Naive thymus-derived CD8-positive, alpha-beta T cell (primary cell): ENCODE measurements at places on chromosomes 13 and 19. TPM values are rescaled to one million over a fixed set of nuclear protein-coding genes. Genes with fewer than 3 reads are reported as not detected.

DNA sequence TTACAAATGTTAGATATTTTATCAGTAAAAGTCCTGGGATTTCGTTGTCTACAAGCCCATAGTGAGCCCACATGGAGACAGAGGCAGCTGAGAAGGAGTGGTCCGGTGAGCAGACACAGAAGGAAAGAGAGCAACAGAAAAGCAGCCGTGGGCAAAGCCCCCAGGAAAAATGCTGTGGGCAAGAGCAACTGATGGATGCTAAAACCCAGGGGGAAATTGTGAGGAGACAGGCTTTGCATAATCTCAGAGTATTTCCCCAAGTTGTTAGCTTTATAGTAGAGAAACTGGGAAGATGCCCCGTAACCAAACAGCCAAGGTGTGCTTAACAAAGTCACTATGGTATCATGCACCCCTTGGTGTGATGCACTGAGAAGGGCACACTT is 35.1 kb downstream of the GJA3 start:
- peaks cover 8% of the 10 kb centered on the region for H3K4me1 ChIP-seq
- H3K36me3 ChIP-seq, result no peaks in the 10 kb centered on the region
- peak overlapping the region; percentile 4 for H3K4me3 ChIP-seq
- no peak for DNase-seq
- peaks cover 19% of the 10 kb centered on the region for H3K27me3 ChIP-seq

- peaks cover 44% of the 10 kb centered on the region for H3K27me3 ChIP-seq
- DNase-seq, result no peak
- H3K27ac ChIP-seq, result no peak overlapping the region
- H3K36me3 ChIP-seq, result no peaks in the 10 kb centered on the region
- H3K4me3 ChIP-seq, result no peak overlapping the region
These were observed 13.3 kb upstream of the LAIR2 start for GRCh38 chr19:54489341-54489740.

GRCh38 chr13:80473695-80474094 is 132.8 kb upstream of the SPRY2 start:
- no peaks in the 10 kb centered on the region for H3K4me1 ChIP-seq
- H3K4me3 ChIP-seq, result no peak overlapping the region
- H3K27me3 ChIP-seq, result no peaks in the 10 kb centered on the region
- no peak overlapping the region for H3K27ac ChIP-seq
- no peak for DNase-seq
- H3K36me3 ChIP-seq, result no peaks in the 10 kb centered on the region

FAAP24 gene
- total RNA-seq, result 2.0 TPM

PALM3 gene
- total RNA-seq, result not detected

DNA sequence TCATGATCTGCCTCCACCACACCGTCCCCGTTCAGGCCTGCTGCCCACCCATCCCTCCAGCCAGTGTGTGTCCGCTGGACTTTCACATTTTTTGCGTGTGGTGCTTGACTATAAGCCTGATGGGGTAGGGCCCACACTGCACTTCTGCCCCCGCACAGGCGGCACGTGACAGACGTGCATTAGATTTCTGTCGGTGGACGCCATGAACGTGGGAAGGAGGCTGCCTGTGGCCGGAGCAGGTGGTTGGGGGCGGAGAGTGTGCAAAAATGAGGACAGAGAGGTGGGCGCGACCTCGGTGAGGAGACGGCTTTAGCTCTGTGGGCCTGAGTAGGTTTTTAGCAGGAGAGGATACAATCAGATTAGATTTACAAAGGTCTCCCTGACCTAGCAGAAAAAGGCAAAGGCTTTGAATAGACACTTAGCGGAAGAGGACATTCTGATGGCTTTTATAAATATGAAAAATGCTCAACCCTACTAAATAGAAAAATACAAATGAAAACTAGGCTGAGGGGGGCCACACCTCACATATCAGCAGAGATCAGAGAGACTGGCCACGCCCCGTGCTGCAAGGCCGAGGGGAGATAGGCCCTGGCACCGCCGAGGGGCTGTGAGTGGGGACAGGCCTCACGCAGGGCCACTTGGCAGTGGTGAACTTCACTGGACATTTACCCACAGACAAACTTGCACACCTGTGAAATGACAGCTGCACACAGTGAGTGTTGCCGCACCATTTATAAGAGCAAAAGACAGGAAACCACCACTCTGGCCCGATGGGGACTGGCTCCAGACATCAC is 25.4 kb downstream of the PAK4 start:
- H3K27ac ChIP-seq, result no peak overlapping the region
- no peaks in the 10 kb centered on the region for H3K36me3 ChIP-seq
- no peaks in the 10 kb centered on the region for H3K27me3 ChIP-seq

DNA sequence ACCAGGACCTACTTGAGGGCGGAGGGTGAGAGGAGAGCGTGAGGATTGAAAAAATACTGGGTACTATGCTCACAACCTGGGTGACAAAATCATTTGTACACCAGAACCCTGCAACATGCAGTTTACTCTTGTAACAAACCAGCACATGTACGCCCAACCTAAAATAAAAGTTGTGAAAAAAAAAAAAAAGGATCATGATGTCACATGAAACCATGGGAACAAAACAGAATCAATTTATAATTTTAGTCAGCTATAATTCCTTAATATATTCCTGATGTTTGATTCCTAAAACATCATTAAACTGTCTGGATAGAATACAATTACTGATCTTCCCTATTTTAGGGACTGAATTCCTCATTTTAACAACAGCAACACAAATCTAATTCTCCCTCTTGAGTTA is 160.6 kb upstream of the SPRY2 start:
- no peak overlapping the region for H3K4me3 ChIP-seq
- no peak for DNase-seq
- no peaks in the 10 kb centered on the region for H3K4me1 ChIP-seq
- no peaks in the 10 kb centered on the region for H3K27me3 ChIP-seq

DNA sequence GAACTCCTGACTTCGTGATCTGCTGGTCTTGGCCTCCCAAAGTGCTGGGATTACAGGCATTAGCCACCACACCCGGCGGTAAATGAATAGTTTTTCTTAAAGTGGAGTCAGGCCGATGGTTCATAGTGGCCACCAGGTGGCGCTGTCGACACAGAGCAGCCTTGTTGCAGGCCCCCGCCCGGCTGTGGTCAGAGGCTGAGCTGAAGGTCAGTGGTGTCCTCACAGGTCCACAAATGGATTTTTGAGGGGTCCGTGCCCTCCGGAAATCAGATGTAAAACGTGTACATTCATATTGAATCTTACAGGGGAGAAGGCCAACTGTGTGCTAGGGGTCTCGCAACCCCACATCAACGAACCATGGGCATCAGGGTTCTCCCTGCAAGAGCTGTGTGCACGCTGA is 13.4 kb upstream of the WDR18 start:
- DNase-seq, result no peak
- H3K27me3 ChIP-seq, result no peaks in the 10 kb centered on the region
- no peaks in the 10 kb centered on the region for H3K4me1 ChIP-seq
- no peak overlapping the region for H3K4me3 ChIP-seq

DNA sequence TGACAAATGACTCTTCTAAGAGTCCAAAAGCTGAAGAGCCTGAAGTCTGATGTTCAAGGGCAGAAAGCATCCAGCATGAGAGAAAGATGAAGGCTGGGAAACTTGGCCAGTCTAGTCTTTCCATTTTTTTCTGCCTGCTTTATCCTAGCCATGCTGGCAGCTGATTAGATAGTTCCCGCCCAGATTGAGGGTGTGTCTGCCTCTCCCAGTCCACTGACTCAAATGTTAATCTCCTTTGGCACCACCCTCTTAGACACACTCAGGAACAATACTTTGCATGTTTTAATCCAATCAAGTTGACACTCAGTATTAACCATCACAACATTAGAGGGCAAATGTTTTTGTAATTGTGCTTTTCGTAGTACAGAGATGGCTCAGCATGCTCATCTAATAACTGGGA is 267.5 kb upstream of the KLHL1 start:
- no peak for DNase-seq
- no peaks in the 10 kb centered on the region for H3K36me3 ChIP-seq
- no peak overlapping the region for H3K27ac ChIP-seq
- no peaks in the 10 kb centered on the region for H3K27me3 ChIP-seq
- H3K4me3 ChIP-seq, result no peak overlapping the region
- no peaks in the 10 kb centered on the region for H3K4me1 ChIP-seq

DNA sequence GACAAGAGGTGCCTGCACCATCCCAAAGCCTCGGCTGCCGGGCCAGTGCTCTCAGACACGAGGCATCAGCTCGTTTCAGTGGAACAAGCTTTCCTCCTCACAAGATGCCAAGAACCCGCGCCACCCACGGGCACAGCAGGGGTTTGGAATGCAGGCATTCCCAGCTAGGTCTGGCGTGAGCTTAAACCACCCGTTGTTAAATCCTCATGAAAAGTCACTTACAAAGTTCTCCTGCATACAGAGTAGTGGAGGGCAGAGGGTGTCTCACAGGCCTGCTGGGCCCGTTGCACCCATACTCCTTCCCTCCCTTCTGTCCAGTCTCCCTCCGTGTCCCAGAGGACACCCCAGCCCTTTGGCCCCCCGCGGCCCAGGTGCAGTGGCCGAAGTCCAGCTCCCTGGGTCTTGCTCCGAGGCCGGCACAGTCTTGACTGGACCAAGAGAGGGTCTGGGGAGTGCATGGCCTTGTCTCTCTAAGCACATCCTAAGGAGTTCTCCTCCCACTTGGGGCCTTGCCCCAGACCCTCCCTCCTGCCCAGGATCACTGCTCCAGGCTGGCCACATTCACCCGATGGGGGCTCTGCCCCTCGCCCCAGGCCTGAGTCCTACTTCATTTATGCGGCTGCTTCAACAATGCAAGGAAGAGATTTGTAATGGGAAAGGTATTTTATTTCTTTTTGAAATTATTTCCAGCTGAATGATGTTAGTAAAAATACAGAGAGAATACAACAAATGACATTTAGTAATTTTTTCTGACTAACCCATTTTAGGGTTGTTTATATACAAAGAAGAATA is 35.2 kb upstream of the GRTP1 start:
- DNase-seq, result no peak
- no peaks in the 10 kb centered on the region for H3K27me3 ChIP-seq
- H3K27ac ChIP-seq, result no peak overlapping the region
- H3K36me3 ChIP-seq, result no peaks in the 10 kb centered on the region
- H3K4me3 ChIP-seq, result no peak overlapping the region
- no peaks in the 10 kb centered on the region for H3K4me1 ChIP-seq

- DNase-seq, result no peak
- H3K4me3 ChIP-seq, result peak overlapping the region; percentile 12
- H3K27me3 ChIP-seq, result no peaks in the 10 kb centered on the region
- peaks cover 9% of the 10 kb centered on the region for H3K4me1 ChIP-seq
These were observed 2.0 kb downstream of the CAB39L start for GRCh38 chr13:49441846-49442245.

DNA sequence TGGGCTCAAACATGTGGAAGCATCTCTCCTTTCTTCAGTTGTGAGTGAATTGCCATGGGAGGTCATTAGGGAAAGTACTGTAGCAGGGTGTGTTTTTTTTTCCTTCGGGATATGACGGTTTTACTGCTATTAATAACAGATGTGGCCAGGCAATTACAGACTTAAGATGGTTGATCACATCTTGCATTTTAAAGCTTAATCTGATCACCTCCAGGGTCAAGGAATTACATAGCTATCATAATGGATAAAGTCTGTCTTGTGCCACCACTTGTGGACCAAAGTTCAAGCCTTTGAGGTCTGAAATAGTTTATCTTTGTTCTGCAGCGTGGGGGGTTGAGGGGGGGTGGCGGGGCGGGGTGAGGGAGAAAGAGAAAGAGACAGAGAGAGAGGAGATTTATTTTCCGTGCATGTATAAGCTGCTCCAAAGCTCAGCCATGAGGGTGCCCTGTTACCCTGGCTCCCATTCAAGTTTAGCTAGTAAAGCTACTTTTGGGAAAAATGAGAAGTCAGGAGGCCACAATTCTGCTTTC is 5.5 kb upstream of the SERP2 start:
- H3K36me3 ChIP-seq, result no peaks in the 10 kb centered on the region
- H3K27ac ChIP-seq, result no peak overlapping the region
- no peak overlapping the region for H3K4me3 ChIP-seq
- no peak for DNase-seq
- peaks cover 12% of the 10 kb centered on the region for H3K27me3 ChIP-seq

DNA sequence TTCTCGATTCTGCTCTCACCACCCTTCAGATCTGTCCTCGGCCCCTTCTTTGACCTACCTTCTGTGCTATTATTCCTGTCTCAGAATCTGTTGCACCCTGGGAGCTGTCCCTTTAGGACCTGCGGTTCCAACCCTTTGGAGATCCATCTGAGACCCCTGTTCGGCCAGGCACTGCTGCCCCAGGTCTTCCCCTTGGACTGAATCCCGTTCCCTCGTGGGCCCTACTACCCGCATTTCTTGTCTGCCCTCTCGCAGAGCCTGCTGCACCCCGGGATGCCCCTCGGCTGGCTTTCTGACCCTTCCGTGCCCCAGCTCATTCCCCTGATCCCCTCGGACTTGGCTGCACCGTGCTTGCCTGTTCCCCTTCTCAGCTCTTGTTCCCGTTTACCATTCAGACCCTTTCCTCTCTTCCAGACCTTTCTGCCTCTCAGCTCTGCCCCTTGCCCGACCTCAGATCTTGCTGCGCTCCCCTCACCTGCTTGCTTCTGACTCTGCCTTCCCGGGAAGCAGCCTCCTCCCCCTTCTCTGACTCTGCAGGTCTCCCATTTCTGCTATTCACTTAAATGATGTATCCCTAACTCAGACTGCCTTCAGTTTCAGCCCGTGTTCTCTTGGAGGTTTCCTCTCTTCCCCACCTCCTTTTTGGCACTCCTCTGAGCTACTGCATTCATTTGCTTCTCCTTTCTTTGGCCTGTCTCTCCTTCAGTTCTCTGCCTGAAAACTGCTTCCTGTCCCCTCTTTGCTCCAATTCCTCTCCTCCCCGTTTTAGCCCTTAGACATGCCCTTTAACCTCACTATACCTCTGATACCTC is 1.1 kb downstream of the ARHGAP35 start:
- no peak overlapping the region for H3K27ac ChIP-seq
- H3K4me3 ChIP-seq, result no peak overlapping the region
- no peaks in the 10 kb centered on the region for H3K27me3 ChIP-seq
- H3K36me3 ChIP-seq, result peaks cover 3% of the 10 kb centered on the region
- no peak for DNase-seq

- peaks cover 75% of the 10 kb centered on the region for H3K36me3 ChIP-seq
- H3K4me3 ChIP-seq, result no peak overlapping the region
- H3K27me3 ChIP-seq, result no peaks in the 10 kb centered on the region
These were observed 9.9 kb downstream of the FXYD5 start for GRCh38 chr19:35164418-35164817.

GRCh38 chr13:24724714-24725113 is 39.3 kb upstream of the RNF17 start:
- H3K36me3 ChIP-seq, result no peaks in the 10 kb centered on the region
- H3K27ac ChIP-seq, result no peak overlapping the region
- H3K27me3 ChIP-seq, result peaks cover 2% of the 10 kb centered on the region
- H3K4me3 ChIP-seq, result no peak overlapping the region

GRCh38 chr19:10820173-10820572 is 15.8 kb downstream of the TMED1 start:
- H3K4me1 ChIP-seq, result peaks cover 4% of the 10 kb centered on the region
- H3K27me3 ChIP-seq, result no peaks in the 10 kb centered on the region
- H3K27ac ChIP-seq, result no peak overlapping the region
- peak overlapping the region; percentile 8 for H3K4me3 ChIP-seq
